Activated CD4-positive, CD25-positive, alpha-beta regulatory T cell treated with anti-CD3 and anti-CD28 coated beads, Interleukin-2, amount 50 U/mL, for 16 hours (primary cell): ENCODE measurements at places on chromosomes 12 and 14.

GRCh38 chr14:51818748-51819380, 41.5 kb upstream of the GNG2 start:
- DNase-seq = no peak

DNA sequence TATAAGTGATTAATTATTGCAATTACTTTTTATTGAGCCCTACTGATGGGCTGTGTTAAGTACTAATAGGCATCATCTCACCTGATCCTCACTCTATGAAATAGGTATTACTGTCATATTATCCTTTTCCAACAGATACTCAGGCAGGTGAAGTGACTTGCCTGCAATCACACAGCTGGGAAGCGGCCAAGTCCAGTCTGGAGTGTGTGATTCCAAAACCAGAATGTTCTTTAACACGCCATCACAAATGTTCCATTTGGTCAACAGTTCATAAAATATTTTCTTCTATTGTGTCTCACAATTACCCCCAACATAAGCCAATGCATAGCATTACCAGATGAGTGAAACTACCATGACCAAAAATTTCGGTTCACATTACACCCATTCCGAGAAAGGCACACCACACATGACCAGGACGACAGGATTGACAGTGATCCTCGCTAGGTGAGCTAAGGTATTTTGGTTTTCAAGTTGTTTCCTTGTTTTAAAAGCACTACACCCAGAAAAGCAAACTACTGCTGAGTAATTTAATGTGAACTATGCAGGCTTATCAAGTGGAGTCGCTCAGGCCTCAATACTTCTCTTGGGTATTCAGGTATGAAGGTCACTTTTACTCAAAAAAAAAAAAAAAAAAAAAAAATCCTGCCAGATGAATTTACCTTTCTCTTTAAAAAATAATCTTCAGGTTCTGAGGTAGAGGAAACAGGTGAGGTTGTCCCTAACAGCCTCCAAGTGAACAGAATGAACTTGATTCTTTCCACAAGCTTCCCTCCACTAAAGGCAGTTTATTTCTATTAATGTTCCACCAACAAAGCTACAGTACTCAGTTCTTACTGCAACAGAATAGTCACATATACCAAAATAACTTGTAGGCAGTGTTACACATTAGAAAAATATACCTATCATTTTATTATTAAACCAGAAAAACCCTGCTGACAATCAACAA, 2.4 kb downstream of the VPS37B start:
- DNase-seq = no peak

- DNase-seq = no peak
These were observed 41.8 kb downstream of the R3HDM2 start for GRCh38 chr12:57389033-57389432.

GRCh38 chr12:89059721-89060541, 292.4 kb downstream of the DUSP6 start:
- no peak for DNase-seq

GRCh38 chr12:109432431-109432830, 44.7 kb downstream of the KCTD10 start:
- DNase-seq = no peak

GRCh38 chr14:24130380-24130716, at the start of gene FITM1:
FITM1 (plus strand) TSS chr14:24130659; CDS start chr14:24131564, 905 bp downstream.
- DNase-seq = no peak

DNA sequence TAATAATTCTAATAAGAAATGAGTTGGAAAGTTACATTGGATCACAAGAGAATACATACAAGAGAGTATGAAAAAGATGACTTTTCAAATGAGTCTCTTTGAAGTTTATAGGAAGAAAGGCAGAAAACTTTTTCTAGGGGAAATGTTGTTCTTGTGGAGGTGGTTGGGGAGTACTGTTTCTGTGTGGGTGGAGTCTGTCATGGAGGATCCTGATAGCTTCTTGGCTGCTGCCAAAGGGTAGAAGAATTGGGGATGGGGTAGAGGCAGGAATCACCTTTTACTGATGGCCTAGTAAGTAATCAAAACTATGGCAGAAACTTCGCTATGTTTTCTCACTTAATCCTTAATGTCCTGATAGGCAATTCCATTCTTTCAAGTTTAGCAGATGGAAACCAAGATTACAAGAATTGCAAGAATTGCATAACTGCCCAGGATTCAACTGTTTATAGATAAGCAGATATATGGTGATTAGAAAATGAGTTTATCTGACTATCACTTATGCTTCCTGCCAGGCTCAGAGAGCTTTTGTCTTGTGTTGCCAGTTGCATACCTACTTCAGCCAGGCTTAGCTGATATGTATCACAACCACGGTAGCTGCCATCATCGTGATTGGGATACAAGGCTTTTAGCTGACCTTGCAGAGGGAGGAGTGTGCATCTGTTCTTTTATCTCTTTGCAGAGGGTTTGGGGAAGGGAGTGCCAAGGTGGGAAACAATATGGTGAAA, 463.9 kb downstream of the TMTC2 start:
- DNase-seq = no peak

DNA sequence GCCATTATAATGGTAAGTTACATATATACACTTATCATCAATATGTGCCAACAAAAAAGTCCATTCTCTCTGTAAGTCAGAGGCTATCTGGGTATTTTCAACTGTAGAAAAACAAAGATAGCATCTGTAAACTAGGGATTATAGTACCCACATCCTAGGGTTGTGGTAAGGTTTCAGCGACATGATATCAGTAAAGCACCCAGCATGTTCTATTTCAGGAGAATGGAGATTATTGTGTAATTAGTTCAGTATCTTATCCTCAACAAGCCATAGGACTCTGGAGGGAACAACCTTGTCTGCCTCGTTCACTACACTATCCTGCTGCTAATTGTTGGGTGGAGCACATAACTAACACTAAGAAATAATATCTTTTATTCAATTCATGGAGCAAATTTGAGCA, 19.7 kb upstream of the CKAP4 start:
- no peak for DNase-seq

DNA sequence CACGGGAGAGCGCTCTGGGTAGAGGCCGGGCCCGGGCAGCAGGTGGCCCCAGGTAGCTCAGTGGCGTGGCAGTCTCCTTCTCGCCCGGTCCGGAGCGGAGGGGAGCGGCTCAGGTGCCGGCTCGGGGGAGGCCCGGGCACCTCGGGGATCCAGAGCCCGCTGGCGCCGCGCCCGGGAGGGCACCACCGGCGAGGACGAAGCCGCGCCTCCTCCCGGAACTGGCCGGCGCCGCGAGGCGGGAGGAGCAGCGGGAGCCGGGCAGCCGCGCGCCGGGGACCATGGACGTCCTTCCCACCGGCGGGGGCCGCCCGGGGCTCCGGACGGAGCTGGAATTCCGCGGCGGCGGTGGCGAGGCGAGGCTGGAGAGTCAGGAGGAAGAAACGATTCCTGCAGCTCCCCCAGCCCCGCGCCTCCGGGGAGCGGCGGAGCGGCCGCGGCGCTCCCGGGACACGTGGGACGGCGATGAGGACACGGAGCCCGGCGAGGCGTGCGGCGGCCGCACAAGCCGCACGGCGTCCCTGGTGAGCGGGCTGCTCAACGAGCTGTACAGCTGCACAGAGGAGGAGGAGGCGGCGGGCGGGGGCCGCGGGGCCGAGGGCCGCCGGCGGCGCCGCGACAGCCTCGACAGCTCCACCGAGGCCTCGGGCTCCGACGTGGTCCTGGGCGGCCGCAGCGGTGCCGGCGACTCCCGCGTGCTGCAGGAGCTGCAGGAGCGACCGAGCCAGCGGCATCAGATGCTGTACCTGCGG, 21.5 kb upstream of the GNS start:
- DNase-seq = no peak

DNA sequence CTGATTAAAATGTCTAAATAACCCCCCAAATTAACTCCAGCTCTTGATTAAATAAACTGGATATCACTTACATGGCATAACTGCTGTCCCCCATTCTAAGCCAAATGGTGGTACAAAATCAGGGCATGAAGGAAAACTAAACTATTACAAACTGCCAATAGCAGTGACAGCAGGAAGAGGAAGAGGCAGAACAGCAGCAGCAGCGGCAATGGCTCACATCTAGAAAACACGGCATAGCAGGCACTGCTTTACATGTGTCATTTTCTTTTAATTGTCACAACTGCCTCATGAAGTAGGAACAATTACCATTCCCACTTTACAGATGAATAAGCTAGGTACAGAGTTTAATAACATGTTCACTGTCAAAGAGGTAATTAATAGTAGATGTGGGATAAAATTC, 92.0 kb downstream of the EPS8 start:
- DNase-seq = no peak

GRCh38 chr12:14284184-14284722, 81.2 kb upstream of the ATF7IP start:
- DNase-seq = no peak

- peak; percentile 25 for DNase-seq
These were observed 1.8 kb upstream of the SAMD4A start for GRCh38 chr14:54564868-54565784.

- DNase-seq = peak; percentile 73
These were observed 100.9 kb downstream of the NCOR2 start for GRCh38 chr12:124466216-124467128.

- DNase-seq = no peak
These were observed 76.5 kb downstream of the SNAPC1 start for GRCh38 chr14:61838661-61839245.

DNA sequence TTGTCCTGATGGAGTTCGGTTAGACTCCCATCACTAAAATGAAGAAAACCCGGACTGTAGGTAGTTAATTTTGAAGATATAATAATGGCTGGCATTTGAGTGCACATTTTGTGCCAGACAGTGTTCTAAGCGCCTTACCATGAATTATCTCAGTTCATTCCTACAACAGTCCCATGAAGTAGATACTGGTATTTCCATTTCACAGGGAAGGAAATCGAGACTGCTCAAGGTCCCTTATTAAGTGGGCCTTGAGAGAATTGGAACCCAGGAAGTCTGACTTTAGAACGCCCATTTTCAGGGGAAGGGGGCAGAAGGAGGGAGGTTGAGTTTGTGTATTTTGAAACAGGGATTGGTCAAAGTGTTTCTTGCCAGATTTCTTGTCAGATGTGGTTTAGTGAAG, 855 bp downstream of the MNAT1 start:
- DNase-seq = no peak

DNA sequence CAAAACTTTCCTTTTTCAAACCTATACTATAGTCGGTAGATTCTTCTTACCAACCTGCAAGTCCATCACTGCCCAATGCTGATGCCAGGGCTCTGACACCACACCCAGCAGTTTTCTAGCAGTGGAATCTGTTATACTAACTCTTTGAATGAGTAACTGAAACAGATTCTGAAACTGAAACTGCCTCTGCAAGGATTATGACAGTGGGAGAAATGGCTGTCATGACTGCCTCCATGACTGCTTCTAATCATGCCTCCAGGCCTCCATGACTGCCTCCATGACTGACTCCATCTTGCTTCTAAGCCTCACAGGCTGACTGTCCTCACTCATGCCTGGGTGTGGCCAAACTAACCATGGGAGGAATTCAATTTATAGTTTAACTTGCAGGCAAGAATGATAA, 29.4 kb upstream of the OXA1L start:
- no peak for DNase-seq

GRCh38 chr14:61215222-61216020, 65.7 kb downstream of the TMEM30B start:
- no peak for DNase-seq

DNA sequence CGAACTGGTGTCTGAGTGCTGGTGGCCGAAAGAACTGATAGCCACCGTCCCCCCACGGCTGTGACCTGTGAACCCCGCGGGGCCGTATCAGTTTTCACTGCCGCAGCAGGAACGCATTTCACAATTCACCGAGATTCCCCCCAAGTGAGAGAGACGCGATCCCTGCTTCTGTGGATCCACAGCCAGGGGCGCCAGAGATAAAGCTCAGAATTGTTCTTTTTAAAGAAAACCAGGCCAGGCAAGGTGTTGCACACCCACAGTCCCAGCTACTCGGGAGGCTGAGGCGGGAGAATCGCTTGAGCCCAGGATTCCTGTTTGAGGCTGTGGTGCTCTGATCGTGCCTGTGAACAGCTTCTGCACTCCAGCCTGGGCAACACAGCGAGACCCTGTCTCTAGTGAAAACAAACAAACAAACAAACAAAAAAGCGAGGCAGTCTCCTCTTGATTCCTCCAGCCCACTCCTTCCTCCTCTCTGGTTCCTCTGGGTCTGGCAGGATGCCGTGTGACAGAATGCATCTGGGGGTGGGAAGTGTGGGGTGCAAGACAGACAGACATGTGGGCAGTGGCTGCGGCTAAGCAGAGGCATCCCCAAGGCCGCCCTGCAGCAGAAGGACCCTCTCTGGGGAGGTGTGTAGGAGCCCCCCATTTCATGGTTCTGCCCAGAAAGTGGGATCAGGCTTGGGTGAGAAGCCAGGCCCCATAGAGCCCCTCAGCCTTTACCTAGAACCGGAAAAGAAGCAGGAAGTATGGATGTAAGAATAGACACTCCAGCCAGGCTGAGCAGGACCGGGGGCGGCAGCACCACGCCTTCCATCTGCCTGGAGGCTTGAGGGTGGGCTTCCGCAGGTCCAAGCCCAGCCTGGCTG, 39.2 kb upstream of the PPP1R13B start:
- no peak for DNase-seq

- no peak for DNase-seq
These were observed 82.2 kb upstream of the GPR68 start for GRCh38 chr14:91326514-91327249.

DNA sequence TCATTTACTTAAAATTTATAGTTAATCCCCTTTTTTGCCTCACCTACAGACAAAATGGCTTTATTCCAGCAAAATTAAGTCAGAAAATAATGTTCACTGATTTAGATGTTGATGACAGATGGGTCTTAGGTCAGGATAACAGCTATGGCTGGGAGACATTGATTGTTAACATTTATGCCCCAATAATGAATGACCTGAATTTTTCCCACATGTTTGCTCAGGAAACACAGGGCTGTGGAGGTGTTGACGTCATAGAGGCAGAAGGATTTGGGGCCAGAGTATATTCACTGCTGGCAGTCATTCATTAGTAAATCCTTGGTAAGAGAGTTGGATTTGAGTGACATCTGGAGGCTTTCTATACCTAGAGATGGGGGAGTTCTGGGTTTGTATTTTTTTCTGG, 121.3 kb downstream of the PDE3A start:
- no peak for DNase-seq

GRCh38 chr14:52265253-52265652, 2.2 kb upstream of the PTGDR start:
- no peak for DNase-seq

DNA sequence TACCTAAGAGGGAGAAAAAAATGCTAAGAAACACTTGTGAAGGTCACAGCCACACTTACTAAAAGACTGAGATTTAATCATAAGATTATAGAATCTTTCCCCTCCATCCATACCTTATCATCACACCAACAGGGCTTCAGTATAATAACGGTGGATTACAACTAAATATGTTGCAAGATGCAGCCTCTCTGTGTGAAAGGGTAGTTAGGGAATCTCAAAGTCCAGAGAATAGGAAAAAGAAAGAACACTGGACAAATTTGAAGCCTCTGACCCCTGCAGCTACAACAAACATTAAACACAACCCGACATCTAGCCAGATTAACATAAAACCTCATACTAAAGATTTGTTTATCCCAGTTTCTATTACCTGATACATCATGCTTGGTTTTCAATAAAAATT, 181.0 kb downstream of the C12orf42 start:
- DNase-seq = no peak

DNA sequence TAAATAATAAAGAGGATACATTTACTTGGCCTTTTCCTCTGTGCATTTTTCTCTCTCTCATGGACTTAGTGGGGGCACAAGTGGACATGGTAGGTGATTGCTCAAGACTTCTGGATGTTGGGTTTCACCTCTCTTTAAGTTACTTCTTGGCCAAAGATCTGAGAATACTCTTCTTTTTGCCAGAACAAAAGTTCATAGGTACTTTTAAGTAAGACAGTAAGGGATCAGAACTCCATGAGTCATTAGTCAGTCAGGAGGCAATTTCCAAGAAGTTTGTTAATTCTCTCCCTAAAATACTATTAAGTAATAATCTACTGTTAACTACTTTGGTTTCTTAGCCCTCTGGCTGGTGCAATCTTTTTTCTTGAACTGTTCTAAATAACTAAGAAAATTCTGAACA, 84.2 kb downstream of the GRIP1 start:
- DNase-seq = no peak
